Suprapubic skin (tissue), 4 donors: ENCODE measurements at places on chromosomes 12 and 14.

DNA sequence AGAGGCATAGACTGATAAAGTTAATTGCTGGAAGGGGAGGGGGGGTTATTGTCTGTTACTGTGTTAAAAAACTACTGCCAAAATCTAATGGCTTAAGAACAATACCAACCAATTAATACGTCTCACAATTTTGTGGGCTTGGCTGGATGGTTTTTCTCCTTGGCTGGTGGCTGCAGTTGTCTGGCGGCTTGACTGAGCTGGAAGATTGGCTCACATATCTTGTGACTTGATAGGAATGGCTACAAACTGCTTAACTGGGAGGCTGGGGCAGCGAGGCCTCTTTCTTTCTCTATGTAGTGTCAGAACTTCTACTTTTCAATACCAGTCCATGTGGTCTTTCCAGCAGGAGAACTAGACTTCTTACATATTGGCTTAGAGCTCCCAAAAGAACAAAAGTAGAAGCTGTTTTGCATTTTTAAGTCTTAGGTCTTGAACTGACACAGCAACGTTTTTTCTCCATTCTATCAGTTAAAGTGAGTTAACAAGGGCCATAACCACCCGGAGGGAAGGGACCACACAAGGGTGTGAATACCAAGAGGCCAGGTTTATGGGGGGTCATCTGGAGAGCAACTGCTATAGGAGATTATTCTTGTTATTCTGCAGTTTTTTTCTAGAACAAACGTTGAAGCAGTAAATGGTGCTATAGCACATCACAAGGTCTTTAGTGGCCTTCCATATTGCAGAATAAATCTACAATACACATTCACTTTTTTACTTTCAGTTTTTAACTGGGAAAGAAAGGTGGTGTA, 46.9 kb downstream of the ZDHHC17 start:
- DNase-seq, result no peak
- H3K4me3 ChIP-seq, result no peak overlapping the region
- no peak overlapping the region for H3K27ac ChIP-seq
- H3K27me3 ChIP-seq, result no peaks in the 10 kb centered on the region
- H3K4me1 ChIP-seq, result no peaks in the 10 kb centered on the region

DNA sequence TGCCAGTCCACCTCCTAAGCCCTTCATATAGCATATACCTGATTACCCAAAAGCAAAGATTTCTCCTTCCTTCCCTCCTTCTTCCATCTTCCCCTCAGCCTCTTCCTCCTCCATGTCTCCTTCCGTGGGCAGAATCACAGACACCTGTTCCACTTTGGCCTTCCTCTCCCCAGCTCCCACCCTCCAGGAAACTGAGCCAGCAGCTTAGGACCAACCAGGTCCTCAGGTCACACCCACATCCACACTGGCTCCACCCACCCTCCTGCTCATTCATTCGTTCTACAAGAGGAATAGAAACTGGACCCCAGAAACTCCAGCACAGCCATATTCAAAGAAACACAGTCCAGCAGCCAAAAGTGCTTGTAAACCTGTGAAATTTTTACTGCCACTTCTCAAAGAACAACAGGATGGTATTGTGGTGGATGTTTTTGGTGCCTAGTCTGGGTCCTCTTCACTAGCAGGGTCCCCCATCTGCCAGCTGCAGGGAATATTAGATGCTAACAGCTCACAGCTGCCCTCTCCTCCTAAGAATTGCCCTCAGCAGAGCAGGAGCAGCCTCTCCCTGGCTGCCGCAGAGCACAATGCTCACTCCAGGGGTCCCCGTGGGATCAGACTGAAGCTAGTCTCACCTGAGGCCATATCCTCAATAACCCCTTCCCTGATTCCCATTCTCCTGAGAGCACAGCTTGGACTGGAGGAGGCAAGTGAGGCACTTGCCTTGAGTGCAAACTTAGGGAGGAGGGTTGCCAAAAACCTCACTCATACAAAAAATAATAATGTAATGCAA, 18.4 kb downstream of the CMKLR1 start:
- H3K27me3 ChIP-seq, result peaks cover 7% of the 10 kb centered on the region
- no peaks in the 10 kb centered on the region for H3K4me1 ChIP-seq
- DNase-seq, result no peak
- H3K36me3 ChIP-seq, result no peaks in the 10 kb centered on the region

DNA sequence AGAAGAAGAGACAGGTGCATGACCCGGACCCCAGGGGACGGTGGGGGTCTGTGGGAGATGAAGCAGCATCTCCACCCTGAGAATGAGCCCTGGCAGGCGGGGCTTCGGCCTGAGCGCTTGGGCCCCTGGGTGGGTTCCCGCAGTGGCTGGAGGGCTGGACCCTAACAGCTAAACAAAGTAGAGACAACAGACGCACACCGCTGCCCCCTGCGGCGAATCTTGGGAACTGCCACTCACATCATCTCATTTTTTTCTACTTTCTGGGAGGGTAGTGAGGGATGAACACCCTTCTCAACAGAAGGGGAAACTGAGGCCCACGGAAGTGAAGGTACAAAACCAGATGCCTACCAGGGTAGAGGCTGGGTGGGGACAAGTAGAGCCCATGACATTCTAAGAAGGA, 104.7 kb downstream of the RFLNA start:
- peaks cover 59% of the 10 kb centered on the region for H3K36me3 ChIP-seq
- peaks cover 66% of the 10 kb centered on the region for H3K4me1 ChIP-seq
- no peak for DNase-seq

GRCh38 chr12:101066489-101066888, 143.5 kb downstream of the SLC5A8 start:
- no peaks in the 10 kb centered on the region for H3K36me3 ChIP-seq
- H3K27me3 ChIP-seq, result no peaks in the 10 kb centered on the region
- no peak overlapping the region for H3K27ac ChIP-seq
- H3K4me1 ChIP-seq, result no peaks in the 10 kb centered on the region
- DNase-seq, result no peak

DNA sequence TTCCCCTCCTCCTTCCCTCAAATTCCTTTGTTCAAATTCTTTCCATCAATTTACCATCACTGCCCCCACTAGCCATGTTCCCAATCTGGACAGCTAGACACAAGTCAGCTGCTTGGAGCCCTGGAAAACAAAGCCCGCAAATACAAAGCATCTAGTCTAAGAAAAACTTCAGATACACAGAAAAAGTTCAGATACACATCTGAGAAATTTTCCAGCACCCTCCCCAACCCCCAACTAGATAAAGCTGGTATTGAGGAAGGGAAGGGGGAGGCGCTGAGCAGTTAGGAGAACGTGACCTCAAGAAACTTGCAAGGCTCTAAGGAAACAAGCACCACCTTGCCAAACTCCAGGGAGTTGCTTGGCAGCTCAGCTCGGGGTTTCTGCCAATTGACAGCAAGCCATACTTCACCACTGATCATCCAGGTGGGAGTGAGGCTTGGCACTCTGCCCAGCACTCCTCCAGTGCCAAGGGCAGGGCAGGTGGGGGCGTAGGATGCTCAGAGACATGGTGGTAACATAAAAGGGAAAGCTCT, 5.1 kb upstream of the CNIH1 start:
- H3K4me1 ChIP-seq, result peaks cover 46% of the 10 kb centered on the region
- H3K4me3 ChIP-seq, result no peak overlapping the region
- no peaks in the 10 kb centered on the region for H3K36me3 ChIP-seq
- DNase-seq, result no peak
- no peaks in the 10 kb centered on the region for H3K27me3 ChIP-seq
- H3K27ac ChIP-seq, result no peak overlapping the region
